Thymus (tissue), 14 donors: ENCODE measurements at places on chromosomes 7 and 10.

GRCh38 chr7:158829021-158829341 lies 328 bp downstream of the ESYT2 start:
- peak; percentile 82 for DNase-seq

- DNase-seq: no peak
These were observed 6.3 kb downstream of the PLEKHA8 start for GRCh38 chr7:30034501-30034900.

- DNase-seq: no peak
These were observed 123.2 kb upstream of the KLF6 start for GRCh38 chr10:3908183-3908582.

- DNase-seq: no peak
These were observed 280.0 kb downstream of the ELFN1 start for GRCh38 chr7:1950066-1950451.

DNA sequence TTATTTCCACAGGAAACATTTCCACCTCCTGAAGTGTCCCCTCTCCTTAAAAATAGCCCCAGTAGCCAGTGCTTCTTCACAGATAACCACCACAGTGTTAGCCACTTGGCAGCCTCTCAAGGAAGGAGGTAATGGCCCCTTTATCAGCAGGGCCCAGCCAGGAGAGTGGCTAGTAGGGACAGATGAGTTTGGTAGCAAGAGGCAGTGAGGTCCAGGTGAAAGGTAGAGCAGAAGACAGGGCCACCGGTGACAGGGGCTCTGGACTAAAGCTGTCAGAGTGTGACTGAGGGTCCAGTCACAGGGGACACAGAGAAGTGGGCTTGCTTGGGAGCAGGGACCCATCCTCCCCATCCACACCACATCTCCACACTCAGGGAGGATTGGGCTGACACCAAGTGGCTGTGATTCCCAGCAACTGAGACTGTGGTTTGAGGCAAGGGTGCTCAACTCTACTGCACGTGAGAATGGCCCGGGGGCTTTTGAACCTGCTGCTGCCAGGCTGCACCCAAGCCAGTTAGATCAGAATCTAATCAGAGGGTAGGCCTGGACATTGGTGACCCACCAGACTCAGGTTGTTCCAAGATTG lies 52.2 kb downstream of the C10orf120 start:
- no peak for DNase-seq

- no peak for DNase-seq
These were observed 130.2 kb upstream of the ADAM12 start for GRCh38 chr10:126518218-126519080.

DNA sequence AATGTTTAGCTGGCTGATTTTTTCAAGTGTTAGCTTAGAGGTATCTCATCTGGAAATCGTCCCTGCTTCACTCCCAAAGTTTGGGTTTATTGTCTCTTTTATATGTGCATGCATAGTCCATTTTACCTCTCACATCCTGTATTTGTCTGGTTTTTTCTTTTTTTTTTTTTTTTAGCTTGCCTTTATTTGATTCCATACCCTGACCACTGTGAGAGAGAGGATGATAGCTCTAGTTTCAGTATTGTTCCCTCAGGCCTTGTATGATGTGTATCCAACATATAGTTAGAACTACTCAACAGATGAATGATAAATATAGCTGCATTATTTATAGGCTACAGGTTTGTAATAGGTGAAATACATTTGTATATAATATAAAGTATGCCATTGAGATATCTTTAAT lies 29.9 kb downstream of the PCGF5 start:
- no peak for DNase-seq

GRCh38 chr7:14902589-14903067 lies at the start of gene DGKB:
Gene DGKB (minus strand): TSS chr7:14902751.
- DNase-seq: no peak

DNA sequence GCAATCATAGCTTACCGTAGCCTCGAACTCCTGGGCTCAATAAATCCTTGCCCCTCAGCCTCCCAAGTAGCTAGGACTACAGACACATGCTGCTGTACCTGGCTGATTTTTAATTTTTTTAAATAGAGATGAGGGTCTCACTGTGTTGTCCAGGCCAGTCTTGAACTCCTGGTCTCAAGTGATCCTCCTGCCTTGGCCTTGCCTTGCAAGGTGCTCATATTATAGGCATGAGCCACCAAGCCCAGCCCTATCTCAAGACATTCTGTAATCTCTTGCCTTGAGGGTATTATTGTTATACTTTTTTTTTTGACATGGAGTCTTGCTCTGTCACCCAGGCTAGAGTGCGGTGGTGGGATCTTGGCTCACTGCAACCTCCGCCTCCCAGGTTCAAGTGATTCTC lies 86.6 kb downstream of the PHTF2 start:
- DNase-seq: no peak

DNA sequence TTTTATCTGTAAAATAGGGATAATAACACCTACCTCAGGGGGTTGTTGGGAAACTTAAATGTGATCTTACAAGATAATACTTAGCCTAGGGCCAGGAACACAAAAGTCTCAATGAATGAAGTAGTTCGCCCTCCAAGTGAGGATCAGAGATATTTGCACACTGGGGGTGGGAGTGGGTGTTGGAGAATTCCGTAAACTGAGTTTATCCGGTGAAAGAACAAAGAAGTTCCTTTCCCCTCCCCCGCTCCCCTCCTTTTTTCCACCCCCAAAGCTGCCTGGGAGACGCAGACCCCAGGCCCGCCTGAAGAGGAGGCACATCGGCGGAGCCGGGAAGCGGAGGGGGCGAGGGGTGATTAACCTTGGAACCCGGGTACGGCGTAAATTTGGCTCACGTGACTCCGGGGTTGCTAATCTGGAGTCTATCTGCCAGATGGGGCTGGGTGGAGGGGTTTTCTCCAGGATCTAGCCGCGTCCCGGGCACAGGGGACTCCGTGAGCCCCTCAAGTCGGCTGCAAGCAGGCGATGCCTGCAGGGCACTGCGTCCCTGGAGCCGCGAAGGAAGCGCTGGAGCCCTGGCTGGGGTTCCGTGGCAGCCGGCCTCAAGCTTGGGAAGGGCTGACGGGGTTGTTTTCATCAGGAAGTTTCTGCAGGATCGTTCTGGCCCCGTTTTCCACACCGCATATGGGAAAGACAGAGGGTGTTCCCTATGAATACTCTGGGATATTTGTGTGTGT lies 1.4 kb upstream of the PODXL start:
- DNase-seq: no peak

DNA sequence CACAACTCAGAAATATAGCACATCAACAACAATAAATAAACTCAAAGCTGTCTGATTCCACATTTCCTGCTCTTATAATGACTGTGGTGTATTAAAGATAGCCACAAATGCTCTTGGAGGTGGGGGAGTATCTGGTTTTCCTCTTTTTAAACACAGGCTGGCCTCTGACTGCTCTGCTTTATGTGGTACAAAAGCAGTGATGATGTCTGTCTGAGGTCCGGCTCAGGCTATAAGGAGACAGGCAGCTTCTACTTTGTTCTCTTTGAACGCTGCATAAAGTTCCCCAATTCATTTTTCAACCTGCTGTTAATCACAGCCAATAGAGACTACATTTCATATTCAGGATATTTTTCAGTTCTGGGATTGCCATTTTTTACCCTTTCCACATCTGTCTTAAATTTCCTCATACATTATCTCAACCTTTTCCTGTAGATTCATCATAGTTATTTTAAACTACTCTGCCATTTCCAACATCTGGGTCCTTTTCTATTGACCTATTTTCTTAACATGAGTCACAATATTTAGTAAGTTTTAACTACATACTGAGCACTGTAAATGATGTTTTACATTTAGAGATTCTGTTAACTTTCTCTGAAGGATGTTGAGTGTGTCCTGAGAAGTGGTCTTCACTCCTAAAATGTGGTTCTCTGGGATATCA lies 64.9 kb downstream of the CRPPA start:
- DNase-seq: no peak

DNA sequence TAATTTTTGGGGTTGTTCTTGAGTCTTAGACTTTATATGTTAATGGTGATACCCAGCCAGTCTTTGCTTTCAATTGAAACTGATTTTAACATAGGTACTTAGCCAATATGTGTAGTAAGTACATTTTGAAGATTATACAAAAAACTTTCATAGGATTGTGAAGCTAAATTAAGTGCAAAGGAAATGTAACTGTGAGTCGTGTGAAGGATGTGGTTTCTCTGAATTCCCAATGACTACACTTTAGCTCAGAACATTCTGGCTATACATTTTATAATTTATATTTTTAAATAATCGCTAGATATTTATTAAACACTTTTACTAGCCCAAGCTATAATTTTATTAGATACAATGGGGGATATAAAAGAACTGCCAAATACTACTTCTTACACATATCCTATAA lies 359.3 kb downstream of the PCLO start:
- DNase-seq: no peak

GRCh38 chr10:53469383-53469782 lies 696.8 kb upstream of the MBL2 start:
- no peak for DNase-seq

GRCh38 chr10:2978111-2978510 lies 89.2 kb upstream of the PFKP start:
- peak; percentile 9 for DNase-seq

- DNase-seq: no peak
These were observed 207.7 kb upstream of the AHR start for GRCh38 chr7:17090751-17091150.

DNA sequence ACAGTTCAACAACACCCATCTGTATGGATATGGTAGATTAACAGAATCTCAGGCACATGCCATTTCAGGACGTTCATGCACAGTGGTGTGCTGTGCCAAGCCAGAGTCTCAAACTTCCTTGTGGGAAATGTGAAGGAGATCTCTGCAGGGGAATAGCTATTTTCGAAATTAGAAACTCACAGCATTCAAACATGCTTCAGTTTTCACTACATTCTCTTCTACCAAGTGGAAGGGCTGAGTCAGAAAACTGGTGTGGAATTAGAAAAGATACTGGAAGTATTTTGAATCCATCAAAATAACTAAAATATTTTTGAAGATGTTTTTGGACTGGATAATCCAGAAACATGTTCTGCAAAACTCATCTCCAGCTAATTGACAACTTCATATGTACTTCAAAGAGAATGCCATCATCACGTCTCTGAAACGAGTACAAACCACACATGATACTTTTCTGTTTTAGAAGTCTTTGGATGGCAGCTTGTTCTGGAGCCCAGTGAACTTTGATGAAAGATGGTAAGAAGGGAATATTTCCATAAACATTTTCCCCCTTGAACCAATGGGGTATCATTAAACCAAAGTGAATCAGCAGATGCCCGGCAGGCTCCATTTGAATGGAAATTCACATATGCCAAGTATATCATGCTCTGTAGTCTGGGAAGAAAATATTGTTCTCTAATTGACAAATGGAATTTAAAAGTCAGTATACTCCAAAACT lies 616.3 kb upstream of the IGFBP3 start:
- DNase-seq: no peak

GRCh38 chr10:99872367-99873162 lies 90.1 kb downstream of the ABCC2 start:
- DNase-seq: no peak

DNA sequence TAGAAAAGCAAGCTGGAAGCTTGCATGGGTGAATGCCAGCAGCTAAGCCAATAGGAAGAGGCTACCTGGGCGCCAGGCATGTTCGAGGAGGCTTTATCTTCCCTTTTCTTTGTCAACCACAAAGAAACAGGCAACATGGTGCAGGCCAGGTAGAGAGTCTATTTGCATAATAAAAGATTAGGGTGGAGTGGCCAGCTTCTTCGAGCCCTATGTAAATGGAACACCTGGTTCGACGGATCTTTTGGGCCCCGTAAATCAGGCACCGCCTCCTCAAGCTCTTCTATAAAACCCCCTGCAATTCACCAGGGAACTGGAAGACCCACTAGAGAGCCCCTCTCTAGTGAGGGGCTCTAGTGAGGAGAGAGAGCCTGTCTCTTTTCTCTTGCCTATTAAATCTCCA lies 1106.2 kb upstream of the CELF2 start:
- DNase-seq: no peak

DNA sequence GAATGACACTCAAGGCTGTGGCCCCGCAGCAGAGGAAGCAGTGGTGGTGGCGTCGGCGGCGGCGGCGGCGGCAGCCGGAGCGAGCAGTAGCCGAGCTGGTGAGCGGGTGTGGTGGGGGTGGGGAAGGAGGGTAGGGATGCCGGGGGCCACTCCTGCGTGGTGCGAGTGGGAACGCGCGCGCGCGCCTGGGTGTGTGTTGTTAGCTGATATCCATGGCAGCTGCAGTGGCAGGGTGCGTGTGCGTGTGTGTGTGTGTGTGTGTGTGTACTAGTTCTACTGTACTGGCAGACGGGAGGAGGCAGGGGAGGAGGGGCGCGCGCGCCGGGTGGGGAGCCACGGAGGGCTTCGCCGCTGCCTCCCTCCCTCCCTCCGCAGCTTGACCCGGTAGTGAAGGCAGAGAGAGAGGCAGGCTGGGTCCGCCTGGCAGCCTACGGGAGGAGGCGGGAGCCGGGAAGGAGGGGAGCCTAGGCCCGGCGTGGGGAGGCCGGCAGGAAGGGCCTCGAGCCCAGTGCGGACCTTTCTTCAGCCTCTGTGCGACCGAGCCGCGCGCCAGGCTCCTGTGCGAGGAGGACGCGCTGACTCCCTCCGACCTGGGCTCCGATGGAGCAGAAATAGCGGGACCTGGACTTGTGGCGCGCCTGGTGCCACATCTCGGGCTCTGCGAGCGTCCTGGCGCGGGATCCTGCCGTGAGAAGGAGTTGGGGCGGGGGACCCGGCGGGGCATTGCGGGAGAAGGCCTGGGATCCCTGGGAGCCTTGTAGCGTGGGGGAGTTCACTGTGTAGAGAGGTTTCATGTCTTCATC lies at the start of gene MAGI2:
Gene MAGI2 (minus strand): TSS at position 110 of the 803 bp plus-strand sequence. CDS start 347 bp downstream, outside the sequence.
- DNase-seq: no peak

DNA sequence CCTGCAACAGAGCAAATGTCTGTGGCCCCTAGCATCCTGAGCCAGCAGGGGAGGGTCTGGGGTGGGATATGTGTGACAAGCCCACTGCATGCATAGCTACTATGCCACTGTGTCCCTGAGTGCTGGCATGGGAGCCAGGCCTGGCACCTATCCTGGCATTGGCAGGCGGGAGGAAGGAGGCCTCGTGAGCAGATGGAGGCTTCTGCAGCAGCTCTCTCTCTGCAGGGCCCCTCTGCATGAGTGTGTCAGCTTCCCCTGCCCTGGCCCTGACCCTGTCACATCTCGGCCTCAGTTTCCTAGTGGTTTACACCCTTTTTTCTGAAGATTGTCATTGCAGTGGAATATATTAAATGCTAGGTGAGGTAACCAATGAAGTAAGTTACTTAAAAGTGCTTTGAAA lies 13.1 kb upstream of the IMPDH1 start:
- DNase-seq: no peak

GRCh38 chr7:120293027-120293426 lies 20.1 kb downstream of the KCND2 start:
- no peak for DNase-seq

DNA sequence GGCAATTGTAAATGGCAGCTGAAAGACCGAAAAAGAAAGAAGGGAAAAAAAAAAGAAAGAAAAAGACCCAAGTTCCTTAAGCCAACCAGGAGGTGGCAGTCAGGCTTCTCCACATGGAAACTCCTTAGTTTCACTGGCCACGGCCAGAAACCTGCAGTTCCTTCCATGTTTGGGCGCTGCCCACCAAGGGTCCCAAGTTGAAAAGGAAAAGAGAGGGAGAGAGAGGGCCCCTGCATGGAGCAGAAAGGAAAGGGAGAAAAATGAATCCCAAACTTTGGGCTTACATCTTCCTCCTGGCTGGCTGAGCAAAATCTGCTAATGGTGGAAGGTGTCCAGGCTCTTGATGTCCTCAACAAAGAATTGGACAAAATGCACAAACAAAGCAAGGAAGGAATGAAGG lies 31.8 kb upstream of the ABCA13 start:
- no peak for DNase-seq

GRCh38 chr7:108330227-108330626 lies 126.0 kb downstream of the NRCAM start:
- DNase-seq: no peak

GRCh38 chr10:123529146-123529760 lies 136.9 kb upstream of the GPR26 start:
- no peak for DNase-seq

- no peak for DNase-seq
These were observed 733 bp upstream of the ARL5B start for GRCh38 chr10:18658271-18659124.
